ENCODE measurements at places on chromosomes 3 and 15.

DNA sequence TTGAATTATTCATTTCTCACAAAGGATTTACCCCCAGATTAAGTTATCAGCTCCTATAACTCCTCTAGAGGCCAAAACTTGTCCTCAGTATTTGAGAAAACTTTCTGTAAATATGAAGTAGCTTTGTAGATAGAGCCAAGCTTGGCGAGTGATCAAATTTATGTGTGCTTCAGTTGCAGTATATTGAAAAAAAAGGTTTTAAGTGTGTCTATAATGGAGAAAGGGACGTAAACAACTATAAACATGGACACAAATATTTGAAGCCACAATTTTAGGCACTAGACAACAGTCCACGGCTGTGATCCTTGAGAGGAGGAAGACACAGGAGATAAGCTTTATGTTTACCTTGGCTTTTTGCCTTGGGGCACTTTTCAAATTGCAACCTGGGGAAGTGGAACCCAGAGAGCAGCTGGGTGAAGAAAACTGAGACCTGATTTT lies 118.7 kb downstream of the THRB start:
- DNase-seq, result no peak

GRCh38 chr3:195754141-195754540 lies 33.4 kb downstream of the MUC20 start:
- DNase-seq, result no peak

- no peak for DNase-seq
Measured at GRCh38 chr3:28556195-28556594, 207.6 kb upstream of the AZI2 start.

DNA sequence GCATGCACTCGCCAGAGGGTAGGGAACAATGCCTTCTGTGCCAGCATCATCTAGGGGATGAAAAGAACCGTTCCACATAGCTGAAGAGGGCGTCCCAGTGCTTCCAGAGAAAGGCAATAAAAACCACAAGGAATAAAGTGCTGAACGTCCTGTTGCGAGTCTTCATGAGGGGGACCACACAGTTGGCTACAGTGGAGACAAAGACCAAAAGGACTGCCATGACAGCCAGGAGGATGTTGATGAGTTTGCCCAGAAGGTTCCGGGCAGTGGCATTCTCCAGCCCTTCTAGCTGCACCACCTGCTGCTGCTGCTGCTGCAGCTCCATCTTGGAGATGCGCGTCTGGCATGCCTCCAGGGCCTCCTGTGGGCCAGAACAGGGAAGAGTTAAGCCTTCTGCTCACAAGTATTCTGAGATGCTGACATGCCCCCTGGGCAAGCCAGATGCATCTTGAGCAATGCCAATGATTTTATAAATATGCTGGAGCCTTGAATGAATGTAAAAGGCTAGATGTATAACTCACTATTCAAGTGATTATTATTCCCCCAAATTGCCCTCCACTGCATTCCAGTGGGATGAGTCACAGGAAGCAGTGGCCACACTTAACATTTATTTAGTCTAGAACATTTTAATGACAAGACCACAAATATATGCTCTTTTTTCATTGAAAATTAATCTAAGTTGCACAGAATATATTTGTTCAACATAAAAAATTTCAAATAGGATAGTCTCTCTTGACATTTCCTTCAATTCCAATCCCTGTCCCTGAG lies 45.1 kb upstream of the PLXND1 start:
- DNase-seq, result no peak

DNA sequence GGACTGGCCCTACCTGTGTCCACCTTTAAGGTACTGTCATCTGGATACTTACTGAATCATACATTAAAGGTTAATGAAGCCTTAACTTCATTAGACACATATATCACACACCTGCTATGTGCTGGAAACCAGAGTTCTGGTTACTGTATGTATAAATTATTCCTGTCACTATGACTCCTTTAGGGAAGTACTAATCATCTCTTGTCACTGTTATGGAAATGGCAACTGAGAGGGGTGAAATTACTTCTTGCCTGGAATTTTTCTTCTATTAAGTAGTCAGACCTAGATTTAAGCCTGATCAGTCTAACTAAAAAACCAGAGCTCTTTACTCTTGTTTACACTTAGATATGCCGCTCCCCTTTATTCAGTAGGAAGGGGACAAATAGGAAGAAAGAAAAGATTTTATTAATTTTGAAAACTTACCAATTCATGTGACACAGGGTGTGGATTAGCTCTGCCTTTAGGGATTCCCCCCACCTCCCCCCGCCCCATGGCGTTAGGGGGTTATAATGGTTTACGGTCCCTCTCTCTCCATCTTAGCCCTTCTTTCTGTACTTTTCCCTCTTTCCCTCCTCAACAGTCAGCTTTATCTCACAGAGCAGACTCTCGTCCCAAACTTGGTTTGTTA lies 152.5 kb downstream of the KLHL25 start:
- DNase-seq, result no peak

DNA sequence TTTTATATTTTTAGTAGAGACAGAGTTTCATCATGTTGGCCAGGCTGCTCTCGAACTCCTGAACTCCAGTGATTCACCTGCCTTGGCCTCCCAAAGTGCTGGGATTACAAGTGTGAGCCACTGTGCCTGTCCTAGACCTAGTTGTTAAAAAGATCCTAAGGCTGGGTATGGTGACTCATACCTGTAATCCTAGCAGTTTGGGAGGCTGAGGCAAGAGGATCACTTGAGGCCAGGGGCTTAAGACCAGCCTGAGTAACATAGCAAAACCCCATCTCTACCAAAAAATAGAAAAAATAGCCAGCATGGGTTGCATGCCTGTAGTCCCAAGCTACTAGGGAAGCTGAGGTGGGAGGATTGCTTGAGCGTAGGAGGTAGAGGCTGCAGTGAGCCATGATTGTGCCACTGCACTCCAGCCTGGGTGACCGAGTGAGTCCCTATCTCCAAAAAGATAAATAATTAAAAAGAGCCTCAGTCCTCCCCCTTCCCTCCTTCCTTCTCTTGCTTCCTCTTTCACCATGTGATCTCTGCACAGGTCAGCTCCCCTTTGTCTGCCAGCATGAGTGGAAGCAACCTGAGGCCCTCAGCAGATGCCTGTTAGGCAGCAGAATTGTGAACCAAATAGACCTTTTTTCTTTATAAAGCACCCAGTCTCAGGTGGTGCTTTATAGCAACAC lies 9.8 kb upstream of the FNDC3B start:
- DNase-seq, result no peak

DNA sequence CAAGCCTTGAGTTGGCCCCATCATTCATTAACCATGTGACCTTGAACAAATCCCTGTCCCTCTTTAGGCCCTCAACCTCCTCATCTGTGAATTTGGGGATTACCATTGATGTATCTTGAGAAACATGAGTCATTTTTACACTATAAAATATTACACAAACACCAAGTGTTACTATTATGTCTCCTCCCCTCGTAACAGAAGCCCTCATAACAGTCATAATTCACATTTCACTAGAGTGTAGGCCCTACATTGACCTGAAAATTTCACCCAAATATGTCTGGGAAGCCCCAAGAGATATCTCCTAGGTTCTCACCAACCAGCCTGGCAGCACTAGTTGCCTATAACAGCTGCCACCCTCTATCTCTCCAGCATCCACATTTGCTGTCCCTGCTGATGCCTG lies 15.8 kb upstream of the SLC6A1 start:
- DNase-seq, result no peak

- DNase-seq, result no peak
Measured at GRCh38 chr15:66023311-66023972, 154.2 kb downstream of the RAB11A start.

GRCh38 chr3:182583545-182583944 lies 209.8 kb upstream of the ATP11B start:
- DNase-seq, result no peak

GRCh38 chr15:39934397-39935071 lies 619 bp downstream of the EIF2AK4 start:
- no peak for DNase-seq
